ENCODE measurements at places on chromosomes 2 and 18.

- DNase-seq = no peak
These were observed 116.6 kb upstream of the PELI1 start for GRCh38 chr2:64260817-64261216.

- DNase-seq = no peak
These were observed 362.8 kb upstream of the HS6ST1 start for GRCh38 chr2:128681507-128681906.

GRCh38 chr2:168514692-168515091 lies 58.6 kb downstream of the CERS6 start:
- no peak for DNase-seq

GRCh38 chr2:223019987-223020717 lies 31.8 kb upstream of the KCNE4 start:
- no peak for DNase-seq

DNA sequence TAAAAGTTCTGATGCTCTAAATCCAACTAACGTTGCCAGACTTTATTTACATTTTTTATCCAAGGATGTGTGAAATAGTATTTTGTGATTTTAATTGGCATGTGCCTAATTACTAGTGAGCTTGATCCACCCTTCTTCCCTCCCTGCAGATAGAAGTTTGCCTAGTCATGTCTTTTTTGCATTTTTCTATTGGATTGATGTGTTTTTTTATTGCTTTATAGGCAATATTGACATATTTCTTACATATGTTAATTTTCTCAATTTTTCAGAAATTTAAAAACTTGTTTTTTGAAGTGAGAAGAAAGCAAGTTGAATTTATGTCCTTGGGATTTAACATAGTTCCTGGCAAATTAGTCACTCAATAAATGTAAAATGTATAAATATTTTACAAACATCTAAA lies 56.4 kb downstream of the EML4 start:
- DNase-seq = no peak

- no peak for DNase-seq
These were observed 160.9 kb downstream of the MIB1 start for GRCh38 chr18:21901423-21901945.

GRCh38 chr2:163419000-163419830 lies 316.6 kb downstream of the FIGN start:
- DNase-seq = peak; percentile 60

DNA sequence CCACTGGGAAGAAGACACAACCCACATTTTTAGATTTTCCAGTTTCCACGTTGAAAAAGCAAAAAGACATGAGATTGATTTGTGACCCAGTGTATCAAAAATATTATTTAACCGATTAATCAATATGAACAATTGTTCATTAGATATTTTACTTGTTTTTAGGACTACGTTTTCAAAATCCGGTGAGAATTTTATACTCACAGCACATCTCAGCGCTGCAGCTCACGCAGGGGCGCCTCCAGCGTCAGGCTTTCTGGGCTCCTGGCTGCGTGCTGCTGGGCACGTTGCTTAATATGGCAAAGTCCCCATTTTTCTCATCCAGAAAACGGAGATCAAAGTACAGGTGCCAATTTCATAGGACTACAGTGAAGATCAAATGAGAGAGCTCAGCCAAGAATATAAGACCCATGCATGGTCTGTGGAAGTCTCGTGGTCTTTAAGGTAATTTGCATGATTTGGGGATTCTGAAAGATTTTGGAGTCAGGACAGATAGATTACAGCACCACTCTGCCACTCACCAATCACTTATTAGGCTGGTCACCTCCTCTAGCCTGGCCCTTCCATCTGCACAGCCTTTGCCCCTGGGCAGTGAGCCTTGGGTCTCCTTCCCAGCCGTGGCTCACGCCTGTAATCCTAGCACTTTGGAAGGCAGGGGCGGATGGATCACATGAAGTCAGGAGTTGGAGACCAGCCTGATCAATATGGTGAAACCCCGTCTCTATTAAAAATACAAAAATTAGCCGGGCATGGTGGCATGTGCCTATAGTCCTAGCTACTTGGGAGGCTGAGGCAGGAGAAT lies 36.2 kb downstream of the PTPN18 start:
- DNase-seq = peak; percentile 22

DNA sequence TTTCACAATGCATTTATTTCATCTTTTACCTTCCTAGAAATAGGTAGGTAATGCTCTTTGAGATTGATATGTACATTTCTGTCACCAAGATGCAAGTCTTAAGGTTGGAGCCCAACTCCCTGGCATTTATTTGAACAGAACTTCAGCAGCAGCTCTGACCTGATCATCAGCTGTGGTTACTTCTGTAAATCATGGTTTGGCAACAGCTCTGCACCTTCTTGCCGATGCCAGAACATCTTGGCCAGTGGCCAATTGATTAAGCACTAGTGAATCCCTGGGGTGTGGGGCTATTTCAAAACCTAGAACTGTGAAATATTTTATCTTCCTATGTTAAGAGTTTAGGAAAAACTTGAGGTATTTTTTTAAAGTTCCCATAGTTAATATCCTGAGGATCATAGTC lies 124.8 kb upstream of the NYAP2 start:
- DNase-seq = peak; percentile 76

GRCh38 chr18:59659508-59660170 lies 37.6 kb downstream of the CCBE1 start:
- no peak for DNase-seq

DNA sequence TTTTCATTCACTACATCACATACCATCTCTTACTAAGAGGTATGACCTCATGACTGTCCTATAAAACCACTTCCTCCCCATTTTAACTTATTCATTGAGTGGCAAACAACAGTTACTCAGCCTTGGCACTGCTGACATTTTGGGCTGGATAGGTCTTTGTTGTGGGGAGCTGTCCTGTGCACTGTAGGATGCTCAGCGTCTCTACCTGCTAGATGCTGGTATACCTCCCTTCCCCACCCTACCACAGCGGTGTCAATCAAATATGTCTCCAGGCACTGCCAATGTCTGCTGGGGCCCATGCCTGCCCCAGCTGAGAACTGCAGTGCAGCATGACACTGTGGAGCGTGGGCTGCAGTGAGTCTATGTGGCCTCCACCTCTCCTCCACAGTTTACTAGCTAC lies 76.3 kb upstream of the MGAT4A start:
- no peak for DNase-seq

DNA sequence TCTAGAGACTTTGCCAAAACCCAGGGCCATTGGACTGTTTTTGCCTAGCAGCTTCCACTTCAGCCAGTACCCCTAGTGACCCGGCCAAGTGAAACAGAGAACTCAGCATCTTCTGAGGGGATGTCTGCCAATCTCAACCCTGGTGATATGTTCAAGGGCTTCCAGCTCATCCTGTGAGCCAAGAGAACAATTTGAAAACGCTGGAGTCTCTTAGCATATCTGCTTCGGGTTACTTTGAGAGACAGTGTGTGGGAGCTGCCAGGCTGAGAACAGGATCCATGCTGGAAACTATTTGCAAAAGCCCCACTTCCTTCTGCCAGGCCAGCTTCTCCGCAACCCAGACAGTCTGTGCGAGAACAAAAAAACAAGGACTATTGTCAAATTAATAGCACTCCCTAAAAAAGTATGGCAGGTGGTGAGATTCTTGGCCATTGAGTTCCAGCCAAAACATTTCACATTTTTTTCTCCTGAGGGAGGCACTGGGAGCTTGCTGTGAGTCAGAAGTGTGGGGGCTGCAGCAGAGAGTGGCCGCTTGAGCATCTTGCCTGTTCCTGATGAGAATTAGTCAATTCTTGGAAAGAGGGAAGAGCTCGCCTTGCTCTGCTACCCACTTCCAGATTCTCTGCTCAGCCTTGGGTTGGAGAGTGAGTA lies 395.6 kb upstream of the TRIB2 start:
- peak; percentile 98 for DNase-seq

DNA sequence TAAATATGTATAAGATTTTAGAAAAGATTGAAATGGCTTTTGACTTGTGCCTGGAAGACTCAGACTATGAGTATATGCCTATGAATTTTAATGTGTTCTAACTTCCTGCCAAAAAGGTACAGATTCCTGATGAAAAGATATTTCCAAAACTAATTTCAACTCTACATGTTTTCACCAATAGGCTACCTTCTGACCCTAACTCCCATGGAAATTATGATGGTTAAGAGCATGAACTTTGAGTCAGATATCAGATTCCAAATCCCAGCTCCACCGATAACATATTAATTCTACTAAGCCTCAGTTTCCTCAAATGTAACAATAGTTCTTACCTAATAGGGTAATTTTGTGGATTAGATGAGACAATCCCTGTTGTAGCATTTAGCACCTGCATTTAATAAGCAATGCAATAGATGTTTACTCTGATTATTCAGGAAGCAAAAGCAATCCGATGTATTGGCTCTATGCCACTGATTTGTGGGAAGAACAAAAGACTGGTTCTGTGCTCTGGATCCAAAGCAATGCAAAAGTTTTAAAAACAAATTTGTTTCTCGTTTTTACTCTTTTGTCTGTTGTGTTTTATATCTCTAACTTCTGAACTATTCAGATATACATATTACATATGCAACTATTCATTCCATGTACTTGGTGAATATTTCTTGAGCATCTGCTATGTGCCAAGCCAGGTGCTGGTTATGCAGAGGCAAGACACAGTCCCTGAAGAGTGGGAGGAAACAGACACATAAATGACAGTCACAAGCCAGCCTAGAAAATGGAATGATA lies 115.4 kb downstream of the GATA6 start:
- no peak for DNase-seq

GRCh38 chr18:69597561-69597960 lies 196.9 kb downstream of the DOK6 start:
- no peak for DNase-seq

- DNase-seq = no peak
These were observed 362.7 kb upstream of the SLC8A1 start for GRCh38 chr2:40814616-40815015.
